HFFc6 (cell line): ENCODE measurements at places on chromosomes 1 and 21. TPM values are rescaled to one million over a fixed set of nuclear protein-coding genes. Genes with fewer than 3 reads are reported as not detected.

DNA sequence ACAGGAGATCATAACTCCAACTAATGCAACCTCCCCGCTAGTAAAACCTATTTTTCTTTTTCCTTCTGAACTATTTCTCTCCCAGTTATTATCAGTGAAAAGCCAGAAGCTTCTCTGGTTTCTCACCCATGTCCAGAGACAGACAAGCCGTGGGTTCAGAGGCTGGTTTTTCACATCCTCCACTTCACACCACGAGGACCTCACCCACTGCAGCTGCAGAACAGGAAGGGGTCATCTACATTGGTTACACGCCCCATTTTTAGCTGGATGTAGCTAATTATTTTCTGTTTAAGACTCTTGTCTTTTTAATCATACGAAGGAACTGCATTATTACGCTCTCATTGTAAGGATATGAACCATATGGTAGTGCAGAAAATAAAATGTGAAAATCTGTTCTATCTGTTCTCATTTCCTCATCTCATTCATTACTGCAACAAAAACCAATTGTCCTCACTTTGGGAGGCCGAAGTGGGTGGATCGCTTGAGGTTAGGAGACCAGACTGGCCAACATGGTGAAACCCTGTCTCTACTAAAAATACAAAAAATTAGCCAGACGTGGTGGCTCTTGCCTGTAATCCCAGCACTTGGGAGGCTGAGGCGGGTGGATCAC, 39.1 kb upstream of the CLDN14 start:
- H3K4me1 ChIP-seq: no peaks in the 10 kb centered on the region
- peaks cover 43% of the 10 kb centered on the region for H3K27me3 ChIP-seq
- no peak overlapping the region for H3K27ac ChIP-seq
- DNase-seq: no peak
- no peak overlapping the region for H3K4me3 ChIP-seq
- H3K36me3 ChIP-seq: no peaks in the 10 kb centered on the region

- H3K36me3 ChIP-seq: peaks cover 30% of the 10 kb centered on the region
- DNase-seq: no peak
- H3K27me3 ChIP-seq: no peaks in the 10 kb centered on the region
- peaks cover 10% of the 10 kb centered on the region for H3K4me1 ChIP-seq
- H3K27ac ChIP-seq: no peak overlapping the region
- H3K4me3 ChIP-seq: no peak overlapping the region
Observed at GRCh38 chr1:243686159-243686558, 163.9 kb downstream of the AKT3 start.

DNA sequence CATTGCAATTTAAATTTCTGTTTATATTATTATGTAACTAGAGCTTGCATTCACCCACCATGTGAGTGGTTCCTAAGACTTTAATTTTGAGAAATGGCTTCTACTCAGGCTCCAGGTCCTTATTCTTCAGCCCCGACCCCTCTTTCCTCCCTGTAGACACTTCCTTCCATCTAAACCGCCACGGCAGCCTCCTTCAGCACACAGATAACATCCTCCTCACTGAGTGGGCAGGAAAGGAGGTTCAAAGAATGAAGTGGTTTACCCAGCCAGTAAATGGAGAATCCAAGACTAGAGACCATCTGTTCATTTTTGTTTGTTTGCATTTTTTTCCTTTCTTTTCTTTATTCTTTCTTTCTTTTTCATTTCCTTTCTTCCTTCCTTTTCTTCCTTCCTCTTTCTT, 37.1 kb upstream of the SOD1 start:
- DNase-seq: no peak
- no peak overlapping the region for H3K27ac ChIP-seq
- no peak overlapping the region for H3K4me3 ChIP-seq
- no peaks in the 10 kb centered on the region for H3K36me3 ChIP-seq

DNA sequence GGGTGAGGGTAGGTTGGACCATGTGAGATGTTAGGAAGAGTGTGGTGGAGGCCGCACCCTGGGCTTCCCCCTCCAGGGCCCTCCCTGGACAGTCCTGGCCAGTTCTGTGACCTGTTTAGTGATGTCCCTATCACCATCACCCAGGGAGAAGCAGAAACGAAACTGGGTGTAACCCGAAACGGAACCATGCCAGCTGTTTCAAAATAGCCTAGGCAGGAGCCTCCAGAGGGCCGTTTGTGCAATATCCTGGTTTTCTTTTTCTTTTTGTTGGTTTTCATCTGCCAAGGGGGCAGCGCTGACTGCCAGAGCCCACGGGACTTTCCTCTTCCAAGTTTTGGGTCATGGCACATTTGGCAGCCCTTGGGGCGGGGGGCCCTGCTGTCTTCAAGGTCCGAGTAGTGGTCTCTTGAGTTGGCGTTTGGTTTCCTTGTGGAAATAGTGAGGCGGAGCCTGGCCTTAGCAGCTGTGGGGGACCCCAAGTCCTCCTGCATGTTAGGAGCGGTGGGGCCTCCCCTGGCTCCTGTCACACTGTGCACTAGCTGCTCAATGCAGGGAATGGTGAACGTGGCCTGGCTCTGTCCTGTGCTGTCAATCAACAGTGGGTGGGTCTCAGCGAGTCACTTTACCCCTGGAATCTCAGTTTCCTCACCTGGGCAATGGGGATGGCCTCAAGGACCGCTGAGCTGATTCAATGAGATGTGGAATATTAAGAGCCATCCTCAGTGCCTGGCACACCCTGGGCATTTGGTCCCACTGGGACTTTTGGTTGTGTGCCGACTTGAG, 90.7 kb downstream of the ARHGEF10L start:
- DNase-seq: no peak
- H3K4me3 ChIP-seq: no peak overlapping the region
- H3K36me3 ChIP-seq: peaks cover 19% of the 10 kb centered on the region; the same call in 1 of the 2 replicates
- peaks cover 29% of the 10 kb centered on the region for H3K4me1 ChIP-seq
- H3K27ac ChIP-seq: peak overlapping the region; percentile 21; the same call in 1 of the 2 replicates
- H3K27me3 ChIP-seq: no peaks in the 10 kb centered on the region; the same call in 1 of the 2 replicates

- H3K27ac ChIP-seq: no peak overlapping the region
- no peaks in the 10 kb centered on the region for H3K36me3 ChIP-seq
- no peak overlapping the region for H3K4me3 ChIP-seq
Observed at GRCh38 chr1:3672971-3673361, 20.6 kb downstream of the TP73 start.

DNA sequence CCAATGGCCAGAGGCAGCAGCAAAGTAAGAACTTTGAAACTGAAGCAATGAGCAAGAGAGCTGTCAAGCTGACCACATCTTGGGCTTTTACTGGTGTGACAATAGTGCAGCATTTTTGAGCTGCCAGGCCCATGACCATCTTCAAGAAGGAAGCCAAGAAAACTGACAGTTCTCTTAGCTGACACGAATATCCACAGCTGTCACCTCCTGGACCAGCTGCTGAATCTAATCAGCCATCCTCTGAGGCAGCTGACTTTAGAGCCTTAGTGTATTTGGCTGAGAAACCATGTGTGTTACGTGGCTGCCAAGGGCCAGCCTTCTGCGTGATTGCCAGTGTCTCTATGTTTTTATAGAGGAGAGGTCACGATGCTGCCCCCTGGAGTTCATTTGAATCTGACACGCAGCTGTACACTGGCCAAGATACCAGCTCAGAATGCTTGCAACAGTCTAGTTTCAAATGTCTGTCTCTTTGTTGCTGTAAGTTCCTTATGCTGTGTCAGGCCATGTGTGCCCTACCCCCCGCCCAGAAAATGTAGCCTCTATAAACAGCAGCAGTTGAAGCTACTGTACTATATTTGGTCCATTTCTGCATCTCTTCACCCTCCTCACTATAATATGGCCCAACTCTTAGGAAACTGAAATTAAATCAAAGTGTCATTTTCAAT, 39.7 kb downstream of the PALMD start:
- no peak overlapping the region for H3K4me3 ChIP-seq
- H3K36me3 ChIP-seq: no peaks in the 10 kb centered on the region
- peak; percentile 70 for DNase-seq
- H3K27ac ChIP-seq: 0 out of 2 replicates have a peak overlapping the region, but pooled peaks have one; percentile 26
- peaks cover 8% of the 10 kb centered on the region; the same call in 1 of the 2 replicates for H3K27me3 ChIP-seq

DNA sequence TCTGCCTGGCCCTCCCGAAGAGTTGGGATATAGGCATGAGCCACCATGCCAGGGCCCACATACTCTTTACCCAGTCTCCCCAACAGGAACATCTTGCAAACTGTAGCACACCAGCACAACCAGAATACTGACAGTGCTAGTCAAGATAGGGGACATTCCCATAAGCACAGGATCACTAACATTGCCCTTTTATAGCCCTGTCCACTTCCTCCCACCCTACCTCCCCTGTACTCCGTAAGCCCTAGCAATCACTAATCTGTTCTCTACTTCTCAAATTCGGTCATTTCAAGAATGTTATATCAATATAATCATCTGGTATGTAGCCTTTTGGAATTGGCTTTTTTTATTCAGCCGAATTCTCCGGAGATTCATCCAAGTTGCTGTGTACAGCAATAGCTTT, 5.9 kb downstream of the SDHB start:
- peaks cover 22% of the 10 kb centered on the region for H3K4me1 ChIP-seq
- H3K4me3 ChIP-seq: no peak overlapping the region
- no peak for DNase-seq
- peaks cover 9% of the 10 kb centered on the region for H3K36me3 ChIP-seq
- H3K27me3 ChIP-seq: no peaks in the 10 kb centered on the region

DNA sequence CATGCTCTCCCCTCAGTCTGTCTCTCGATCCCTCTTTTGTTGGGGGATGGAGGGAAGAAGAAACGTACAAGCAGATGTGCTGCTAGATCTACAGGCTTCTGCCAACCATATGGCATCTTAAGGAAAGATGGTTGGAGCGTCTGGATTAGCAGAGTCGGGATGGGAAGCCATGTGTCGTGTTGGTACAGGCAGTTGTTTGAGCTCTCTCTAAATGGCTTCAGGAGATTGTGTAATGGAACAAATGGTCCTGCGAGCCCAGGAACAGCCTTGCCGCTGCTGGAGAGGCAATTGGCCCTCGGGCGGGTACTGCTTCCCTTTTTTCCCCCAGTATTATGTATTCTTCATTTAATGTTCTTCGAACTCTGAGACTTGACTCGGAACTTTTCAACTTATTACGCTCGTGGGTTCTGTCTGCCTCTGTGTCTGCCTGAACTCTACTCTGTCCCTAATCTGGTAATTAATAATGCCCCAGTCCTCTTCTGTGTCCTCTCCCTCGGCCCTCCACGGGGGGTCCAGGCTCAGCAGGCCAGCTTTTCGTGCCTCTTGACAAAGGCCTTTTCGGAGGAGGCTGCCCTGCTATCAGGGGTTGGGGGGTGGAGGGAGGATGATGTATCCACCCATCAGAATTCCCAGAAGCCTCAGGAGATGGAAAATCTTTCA, 215.3 kb downstream of the SDCCAG8 start:
- H3K27ac ChIP-seq: peak overlapping the region; percentile 41; the same call in 1 of the 2 replicates
- H3K36me3 ChIP-seq: no peaks in the 10 kb centered on the region
- DNase-seq: no peak
- H3K27me3 ChIP-seq: peaks cover 1% of the 10 kb centered on the region; the same call in 1 of the 2 replicates
- H3K4me3 ChIP-seq: peak overlapping the region; percentile 27; the same call in 1 of the 2 replicates

- H3K4me1 ChIP-seq: peaks cover 11% of the 10 kb centered on the region
- no peak for DNase-seq
- no peak overlapping the region for H3K4me3 ChIP-seq
- peaks cover 30% of the 10 kb centered on the region for H3K27me3 ChIP-seq
Observed at GRCh38 chr1:44407430-44408211, 2.6 kb downstream of the RNF220 start.

DNA sequence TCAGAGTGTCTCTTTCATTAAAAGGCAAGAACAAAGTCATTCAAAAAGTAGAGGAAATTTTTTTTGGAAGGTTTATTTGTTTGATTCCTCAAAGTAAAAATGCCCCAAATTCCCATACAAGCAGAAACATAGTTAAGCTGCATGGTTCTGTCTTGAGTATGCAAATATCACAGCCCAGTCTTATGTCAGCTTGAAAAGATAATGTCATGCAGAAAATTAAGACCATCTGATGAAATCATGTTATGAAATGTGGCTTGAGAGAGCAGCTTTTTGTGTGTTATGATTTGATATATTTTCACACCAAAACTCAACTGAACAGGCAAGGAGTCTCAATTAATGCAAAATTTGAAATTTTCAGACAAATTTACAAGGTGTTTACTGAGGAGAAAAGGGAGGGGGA, 411.0 kb downstream of the LMO4 start:
- no peak for DNase-seq
- H3K36me3 ChIP-seq: no peaks in the 10 kb centered on the region
- H3K27ac ChIP-seq: no peak overlapping the region
- H3K4me1 ChIP-seq: no peaks in the 10 kb centered on the region
- no peaks in the 10 kb centered on the region for H3K27me3 ChIP-seq
- no peak overlapping the region for H3K4me3 ChIP-seq

DNA sequence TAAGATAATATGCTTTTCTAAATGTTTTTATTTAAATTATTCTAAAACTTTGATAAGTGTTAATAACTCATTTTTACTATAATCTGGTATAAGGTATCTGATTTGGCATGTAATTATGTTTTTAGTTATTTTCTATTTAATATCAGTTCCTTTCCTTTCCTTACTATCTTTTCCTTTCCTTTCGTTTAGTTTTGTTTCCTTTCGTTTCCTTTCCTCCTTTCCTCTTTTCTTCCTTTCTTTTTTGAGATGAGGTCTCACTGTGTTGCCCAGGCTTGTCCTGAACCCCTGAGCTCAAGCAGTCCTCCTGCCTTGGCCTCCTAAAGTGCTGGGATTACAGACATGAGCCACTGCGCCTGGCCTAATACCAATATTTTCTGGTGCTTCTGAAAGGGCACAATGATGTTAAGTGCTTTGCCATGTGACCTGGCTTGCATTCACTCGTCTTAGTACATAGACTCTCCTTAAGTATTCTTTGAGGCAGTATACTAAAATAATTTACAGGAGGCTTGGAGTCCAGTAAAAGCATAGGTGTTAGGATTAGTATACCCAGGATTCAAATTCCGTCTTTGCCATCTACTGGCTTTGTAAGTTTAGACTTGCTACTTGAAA, 18.7 kb downstream of the MIER1 start:
- H3K27ac ChIP-seq: peak overlapping the region; percentile 78
- DNase-seq: no peak
- H3K27me3 ChIP-seq: peaks cover 2% of the 10 kb centered on the region
- no peak overlapping the region for H3K4me3 ChIP-seq

DNA sequence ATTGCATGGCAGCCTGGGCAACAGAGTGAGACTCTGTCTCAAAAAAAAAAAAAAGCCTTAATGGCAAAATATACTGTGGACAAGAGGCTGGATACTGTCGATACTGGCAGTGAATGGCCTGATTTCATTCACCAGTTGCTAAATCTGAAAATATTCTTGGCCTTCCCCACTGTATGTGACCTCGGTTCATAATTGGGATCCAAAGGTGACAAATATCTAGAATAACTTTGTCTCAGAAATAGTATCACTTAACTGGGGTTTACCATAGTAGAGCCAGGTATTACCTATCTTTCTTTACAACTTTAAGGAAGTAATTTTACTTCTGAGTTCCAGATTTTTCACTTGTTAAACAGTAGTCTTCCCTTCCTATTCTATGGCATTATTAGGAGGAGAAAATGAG, 8.4 kb downstream of the MTF2 start:
- no peak overlapping the region for H3K27ac ChIP-seq
- H3K4me3 ChIP-seq: no peak overlapping the region
- peaks cover 5% of the 10 kb centered on the region for H3K4me1 ChIP-seq
- DNase-seq: no peak
- H3K27me3 ChIP-seq: no peaks in the 10 kb centered on the region

- no peaks in the 10 kb centered on the region for H3K36me3 ChIP-seq
- no peak overlapping the region for H3K4me3 ChIP-seq
- H3K27me3 ChIP-seq: no peaks in the 10 kb centered on the region
- H3K4me1 ChIP-seq: peaks cover 15% of the 10 kb centered on the region; the same call in 1 of the 2 replicates
Observed at GRCh38 chr1:71885171-71885570, 397.2 kb downstream of the NEGR1 start.

PDC gene
- not detected in 3 replicates for total RNA-seq

CFHR5 gene
- total RNA-seq: not detected in 3 replicates

LCE1B gene
- total RNA-seq: not detected in 3 replicates

BRDT gene
- total RNA-seq: not detected in 3 replicates

SLAMF6 gene
- total RNA-seq: not detected in 3 replicates
